ENCODE measurements at places on chromosomes 12 and 14.
A peak's percentile ranks its signal among the peaks of the same experiment; 100 is the strongest.

DNA sequence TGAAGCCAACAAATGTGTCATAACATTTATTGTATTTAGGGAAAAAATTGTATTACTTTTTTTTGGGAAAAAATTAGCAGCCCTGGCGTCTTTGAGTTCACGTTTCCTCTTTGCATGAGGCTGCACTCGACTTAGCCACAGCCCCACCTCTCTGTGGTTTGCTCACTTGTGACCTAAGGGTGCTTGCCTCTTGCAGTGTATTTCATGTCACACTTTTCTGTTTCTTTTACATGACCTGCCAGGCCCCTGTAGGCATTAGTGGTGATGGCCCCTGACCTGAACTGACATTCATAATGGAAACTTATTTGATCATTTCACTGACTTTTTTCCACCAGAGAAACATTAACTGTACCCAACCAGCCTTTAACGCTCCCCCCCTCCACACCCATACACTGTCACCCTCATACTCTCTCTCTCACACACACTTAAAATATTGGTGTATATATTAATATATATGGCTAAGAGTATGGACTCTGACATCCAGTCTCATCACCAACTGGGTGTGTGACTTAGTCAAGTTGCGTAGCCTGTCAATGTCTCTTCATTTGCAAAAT lies 122.9 kb downstream of the PRKCH start:
- DNase-seq = no peak

- no peak for DNase-seq
Measured at GRCh38 chr12:31662176-31662849, 2.8 kb downstream of the ETFBKMT start.

DNA sequence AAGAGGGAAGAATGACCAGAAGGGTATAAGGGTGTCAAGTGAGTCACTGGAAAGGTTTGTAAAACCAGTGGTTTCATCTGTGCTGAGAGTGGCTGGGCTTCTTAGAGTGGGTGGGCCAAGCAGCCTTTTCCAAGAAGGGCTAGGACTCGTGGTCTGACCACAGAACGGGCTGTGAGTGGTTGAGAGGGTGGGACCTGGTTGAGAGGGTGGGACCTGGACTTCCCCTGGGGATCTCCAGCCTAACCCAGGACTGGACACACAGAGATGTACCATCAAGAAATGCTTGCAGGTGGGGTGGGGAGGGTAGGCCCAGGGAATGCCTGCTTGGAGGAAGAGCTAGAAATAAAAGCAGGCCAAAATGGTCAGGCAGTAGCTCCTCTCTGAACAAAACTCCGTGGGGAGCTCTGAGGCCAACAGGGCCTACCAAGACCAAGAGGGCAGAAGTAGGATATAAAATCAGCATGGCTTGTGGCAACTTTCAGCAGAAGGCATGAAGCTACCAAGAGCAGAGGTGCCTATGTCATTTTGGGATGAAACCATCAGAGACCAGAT lies 140.5 kb downstream of the FOXN3 start:
- no peak for DNase-seq

GRCh38 chr12:51591016-51591901 lies at the start of gene SCN8A:
Gene SCN8A, plus strand, starts transcription at chr12:51591233. Its CDS starts 71,585 bp downstream, at chr12:51662818.
- DNase-seq = peak; percentile 40

DNA sequence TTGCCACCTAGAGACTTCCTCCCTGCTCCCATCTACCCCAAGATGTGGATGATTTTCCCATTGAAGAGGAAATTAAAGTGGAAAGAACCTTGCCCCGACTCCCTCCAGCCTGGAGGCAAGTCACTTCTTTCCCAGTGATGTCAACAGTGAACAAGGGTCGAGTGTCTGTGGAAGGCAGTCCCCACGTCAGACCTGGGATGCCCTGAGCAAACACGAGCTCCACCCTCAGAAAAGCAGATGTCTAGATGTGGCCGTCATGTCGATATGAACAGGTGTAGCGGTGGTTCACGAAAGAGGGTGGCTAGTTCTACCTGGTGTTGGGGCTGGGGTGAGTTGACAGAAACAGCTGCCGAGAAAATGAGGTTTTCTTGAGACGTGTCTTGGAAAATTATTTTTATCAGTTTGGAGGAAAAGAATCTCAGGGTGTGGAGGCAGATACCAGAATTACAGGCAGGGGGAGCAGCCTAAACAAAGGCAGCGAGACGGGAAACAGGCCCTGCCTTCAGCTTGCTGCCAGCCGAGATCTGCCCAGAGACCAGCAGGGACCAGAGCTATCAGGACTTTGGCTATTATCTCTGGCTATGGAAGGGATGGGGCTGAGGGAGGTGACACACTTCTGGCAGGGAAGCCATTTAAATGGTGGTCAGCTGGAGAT lies 25.9 kb downstream of the SYNDIG1L start:
- no peak for DNase-seq

DNA sequence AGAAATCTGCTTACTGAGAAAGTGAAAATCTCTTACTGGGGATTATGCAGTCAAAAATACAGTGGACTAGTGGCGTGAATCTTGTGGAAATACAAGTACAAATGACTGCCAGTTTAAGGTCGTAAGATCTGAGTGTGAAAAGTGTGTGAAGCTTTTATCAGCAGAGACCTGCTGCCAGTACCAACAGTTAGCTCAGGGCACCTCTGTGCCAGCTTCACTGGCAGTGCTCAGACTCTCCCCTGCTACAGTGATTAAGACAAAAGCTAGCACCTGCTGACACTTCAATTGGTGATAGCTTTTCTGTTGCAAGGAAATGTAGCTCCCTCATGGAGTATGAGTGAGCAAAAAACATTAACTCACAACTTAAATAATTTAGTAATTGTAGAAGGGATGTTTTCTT lies 185.1 kb downstream of the ANO6 start:
- DNase-seq = no peak

GRCh38 chr14:62988967-62989366 lies 56.3 kb downstream of the KCNH5 start:
- DNase-seq = no peak

DNA sequence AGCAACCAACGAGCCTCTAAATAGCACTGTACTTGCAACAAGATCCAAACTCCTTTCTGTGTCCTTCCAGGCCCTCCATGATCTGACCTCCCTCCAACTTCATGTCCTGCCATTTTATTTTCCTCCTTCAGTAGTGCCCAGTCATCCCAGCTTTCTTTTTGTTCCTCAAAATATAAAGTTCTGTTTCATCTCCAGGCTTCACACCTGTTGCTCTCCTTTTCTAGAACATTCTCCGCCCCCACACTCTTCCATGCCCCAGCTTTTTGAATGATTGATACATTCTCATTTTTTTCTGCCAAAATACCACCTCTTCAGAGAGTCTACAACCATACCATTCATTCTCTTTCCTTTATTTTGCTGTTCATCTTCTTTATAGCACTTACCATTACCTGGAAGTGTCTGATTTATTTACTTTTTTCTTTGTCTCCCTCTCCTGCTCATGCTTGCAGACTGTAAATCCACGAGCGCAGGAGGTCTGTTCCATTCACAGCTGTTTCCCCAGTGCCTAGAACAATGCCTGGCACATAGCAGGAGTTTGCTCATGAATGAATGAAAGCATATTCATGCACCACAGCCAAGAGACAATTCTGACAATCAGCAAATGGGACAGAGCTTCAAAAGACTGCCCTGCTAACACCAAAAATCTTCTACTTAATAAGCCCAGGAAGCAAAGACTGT lies 296.4 kb downstream of the RPAP3 start:
- no peak for DNase-seq

- no peak for DNase-seq
Measured at GRCh38 chr12:119179335-119180021, 747 bp downstream of the HSPB8 start.

DNA sequence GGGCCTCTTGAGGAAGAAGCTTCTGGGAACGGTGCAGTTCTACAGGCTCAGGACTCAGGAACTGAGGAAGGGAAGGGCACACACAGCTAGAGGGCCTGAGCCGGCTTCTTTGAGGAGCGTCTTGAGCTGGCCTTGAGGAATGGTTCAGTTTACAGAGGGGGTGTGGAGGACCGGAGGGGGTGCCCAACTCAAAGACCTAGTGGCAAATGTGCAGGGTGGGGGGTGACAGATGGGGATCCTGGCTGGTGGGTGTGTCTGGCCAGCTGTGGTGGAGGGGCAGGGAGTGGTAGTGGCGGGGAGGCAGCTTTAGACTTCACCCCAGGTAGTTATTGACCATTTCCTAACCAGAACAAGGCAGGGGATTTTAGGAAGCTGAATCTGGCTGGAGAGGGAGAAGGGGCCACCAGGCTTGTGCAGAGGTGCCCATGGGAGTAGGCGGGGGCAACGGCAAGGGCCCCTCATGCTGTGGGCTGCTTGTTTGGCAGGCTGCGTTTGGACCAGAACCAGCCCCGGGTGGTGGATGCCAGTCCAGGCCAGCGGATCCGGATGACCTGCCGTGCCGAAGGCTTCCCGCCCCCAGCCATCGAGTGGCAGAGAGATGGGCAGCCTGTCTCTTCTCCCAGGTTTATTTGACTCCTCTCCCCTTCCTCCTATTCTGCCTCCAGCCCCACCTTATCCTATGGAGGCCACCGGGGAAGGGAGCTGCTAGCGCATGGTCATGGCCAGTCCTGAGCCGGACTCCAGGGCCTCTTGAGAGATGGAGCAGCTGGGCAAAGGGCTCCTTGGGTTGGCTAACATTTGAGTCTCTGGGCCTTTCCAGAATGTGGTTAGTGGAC lies 27.8 kb downstream of the PAPLN start:
- no peak for DNase-seq

DNA sequence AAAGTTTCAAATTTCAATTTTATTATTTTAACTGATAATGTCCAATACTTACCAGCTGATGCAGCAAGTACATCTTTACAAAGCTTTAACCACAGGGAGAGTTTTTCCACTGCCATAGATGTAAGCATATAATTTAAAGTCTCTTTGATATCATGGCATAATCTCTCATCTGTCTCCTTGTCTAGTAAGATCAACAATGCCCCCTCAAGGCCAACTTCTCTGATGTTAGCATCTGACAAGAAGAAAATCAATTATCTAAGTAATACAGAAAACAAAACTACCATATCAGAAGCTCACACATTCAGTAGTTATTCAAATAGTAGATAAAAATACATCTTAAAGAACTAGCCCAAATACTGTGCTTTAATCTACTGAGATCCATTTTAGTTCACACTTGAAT lies 94.2 kb downstream of the HEATR5A start:
- no peak for DNase-seq

GRCh38 chr12:57467212-57467874 lies 7.8 kb downstream of the GLI1 start:
- no peak for DNase-seq

DNA sequence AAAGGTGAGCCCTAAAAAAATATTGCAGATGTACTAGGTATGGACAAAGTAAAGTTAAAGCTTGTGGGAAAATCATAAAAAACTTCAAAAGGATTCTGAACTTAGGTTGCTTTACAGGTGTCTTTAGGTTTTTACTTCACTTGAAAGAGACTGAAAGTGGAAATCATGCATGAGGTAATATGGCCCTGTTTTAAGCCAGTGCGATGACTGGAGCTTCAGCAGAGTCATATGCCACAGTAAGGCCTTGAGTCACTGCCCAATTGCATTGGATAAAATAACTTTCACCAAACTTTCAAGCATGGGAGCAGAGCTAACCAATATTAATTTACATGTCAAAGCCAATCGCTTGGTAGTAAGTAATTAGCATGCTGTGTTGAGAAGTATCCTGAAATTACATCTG lies 63.9 kb upstream of the TMEM260 start:
- DNase-seq = no peak

DNA sequence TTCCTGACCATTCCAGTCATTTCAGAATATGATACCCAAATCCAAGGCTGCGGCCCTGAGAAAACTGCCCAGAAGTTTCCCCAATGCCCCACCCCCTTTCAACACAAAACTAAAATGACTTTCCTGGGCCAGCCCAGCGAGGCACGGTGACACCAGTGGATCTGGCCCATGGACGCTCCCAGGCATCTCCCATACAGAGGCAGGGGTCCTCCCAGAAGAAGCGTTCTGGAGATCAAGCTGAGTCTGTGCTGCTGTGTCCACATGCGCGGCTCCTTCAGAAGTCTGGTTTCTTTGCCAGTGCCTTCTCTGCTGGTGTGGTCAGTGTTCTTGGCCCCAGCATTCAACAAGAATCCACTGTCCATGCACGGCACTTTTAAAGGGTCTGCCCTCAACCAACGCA lies 228.2 kb upstream of the SFSWAP start:
- no peak for DNase-seq

GRCh38 chr12:91007531-91008290 lies 2.9 kb upstream of the EPYC start:
- no peak for DNase-seq

DNA sequence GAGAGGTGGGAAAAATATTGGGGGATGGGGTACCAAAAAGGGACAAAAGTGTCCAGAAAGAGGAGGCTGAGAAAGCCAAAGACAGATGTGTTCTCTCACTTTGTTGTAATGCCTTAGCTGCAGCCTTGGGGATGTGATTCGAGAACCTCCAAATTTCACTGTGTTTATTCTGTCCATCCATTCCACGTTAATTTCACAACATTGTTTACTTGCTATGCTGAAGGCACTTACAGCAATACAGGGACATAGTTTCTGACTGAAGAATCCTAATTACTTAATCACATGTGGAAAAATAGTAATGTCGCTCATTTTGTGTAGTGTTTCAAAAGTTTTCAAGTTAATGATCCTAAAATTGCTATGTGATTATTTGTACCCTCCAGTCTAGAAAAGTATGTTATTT lies 146.2 kb upstream of the SLC38A2 start:
- no peak for DNase-seq

- DNase-seq = no peak
Measured at GRCh38 chr12:128444598-128444997, 177.6 kb downstream of the TMEM132C start.

GRCh38 chr12:125734137-125734536 lies 668.9 kb downstream of the AACS start:
- no peak for DNase-seq

- peak; percentile 59 for DNase-seq
Measured at GRCh38 chr12:113403435-113404415, at the start of gene SDS. Gene SDS, minus strand, starts transcription at chr12:113403887. Its CDS starts 4,179 bp downstream, at chr12:113399708.

DNA sequence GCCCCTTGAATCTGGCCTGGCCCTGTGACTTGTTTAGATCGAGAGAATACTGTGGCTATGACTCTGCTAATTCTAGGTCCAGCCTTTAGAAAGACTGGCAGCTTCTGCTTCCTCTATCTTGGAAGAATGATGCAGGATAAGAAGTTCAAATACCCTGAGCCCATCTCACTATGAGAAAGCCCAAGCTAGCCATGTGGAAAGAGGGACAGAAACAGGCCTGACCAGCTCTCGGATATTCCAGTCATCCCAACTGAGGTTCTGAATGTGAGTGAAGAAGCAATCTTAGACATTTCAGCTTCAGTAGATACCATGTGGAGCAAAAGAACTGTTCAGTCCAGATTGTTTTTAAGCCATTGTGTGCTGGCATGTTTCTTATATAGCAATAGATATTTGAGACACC lies 17.3 kb upstream of the KRR1 start:
- DNase-seq = no peak

- no peak for DNase-seq
Measured at GRCh38 chr14:32010604-32011125, 66.4 kb upstream of the ARHGAP5 start.

GRCh38 chr14:68306934-68307789 lies 485.7 kb downstream of the ZFP36L1 start:
- DNase-seq = no peak

DNA sequence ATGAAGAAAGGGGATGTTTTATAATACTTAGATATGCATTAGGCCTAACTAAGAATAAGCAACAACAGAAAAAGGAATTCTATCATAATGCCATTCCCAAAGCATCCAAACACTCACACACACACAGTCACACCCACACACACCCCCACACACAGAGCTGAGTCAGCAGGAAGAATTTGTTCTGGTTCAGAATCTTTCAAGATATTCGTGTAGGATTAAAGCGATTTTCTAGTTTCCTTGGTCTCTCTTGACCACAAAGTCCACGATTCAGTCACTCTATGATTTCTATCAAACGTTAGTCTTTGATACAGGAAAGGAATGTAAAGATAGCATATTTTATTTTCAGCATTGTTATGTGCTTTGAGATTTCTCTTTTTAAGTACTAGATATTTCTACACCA lies 382.6 kb upstream of the DCN start:
- no peak for DNase-seq
